ENCODE measurements at places on chromosomes 6 and 20.

DNA sequence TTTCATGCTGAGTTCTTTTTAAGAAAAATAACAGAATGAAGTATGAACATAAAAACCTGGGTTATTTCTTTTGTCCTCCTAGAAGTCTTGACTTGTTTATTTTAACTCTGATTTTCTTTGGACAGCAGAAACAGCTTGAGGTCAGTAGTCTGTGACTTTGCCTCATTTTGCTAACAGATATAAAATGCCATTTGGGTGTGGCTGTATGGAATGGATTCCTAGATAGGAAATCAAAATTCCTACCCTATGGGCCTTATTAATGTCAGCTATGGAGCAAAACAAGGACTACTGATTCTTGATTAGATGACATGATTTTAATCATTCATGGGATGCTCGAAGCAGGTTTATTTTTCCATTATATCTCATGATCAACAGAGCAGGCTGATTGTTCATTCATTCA lies 46.8 kb upstream of the TENT5A start:
- no peak for DNase-seq

DNA sequence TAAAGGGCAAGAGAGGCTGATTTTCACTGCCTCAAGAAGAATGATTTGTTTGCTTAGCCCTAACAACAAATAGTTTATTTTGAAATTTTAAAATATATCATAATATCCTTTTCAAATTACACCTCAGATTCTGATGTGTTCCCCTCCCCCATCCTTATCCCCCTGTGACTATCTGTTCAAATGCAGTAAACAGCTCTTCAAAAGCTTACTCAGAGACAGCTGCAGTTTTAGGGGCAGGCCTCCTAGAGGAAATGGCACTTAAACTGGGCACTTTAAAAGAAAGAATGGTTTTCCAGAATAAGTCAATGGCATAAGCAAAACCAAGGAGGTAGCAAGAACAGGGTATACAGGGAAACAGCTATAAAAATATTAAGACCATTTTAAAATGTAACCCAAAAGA lies 118.6 kb upstream of the UST start:
- no peak for DNase-seq

DNA sequence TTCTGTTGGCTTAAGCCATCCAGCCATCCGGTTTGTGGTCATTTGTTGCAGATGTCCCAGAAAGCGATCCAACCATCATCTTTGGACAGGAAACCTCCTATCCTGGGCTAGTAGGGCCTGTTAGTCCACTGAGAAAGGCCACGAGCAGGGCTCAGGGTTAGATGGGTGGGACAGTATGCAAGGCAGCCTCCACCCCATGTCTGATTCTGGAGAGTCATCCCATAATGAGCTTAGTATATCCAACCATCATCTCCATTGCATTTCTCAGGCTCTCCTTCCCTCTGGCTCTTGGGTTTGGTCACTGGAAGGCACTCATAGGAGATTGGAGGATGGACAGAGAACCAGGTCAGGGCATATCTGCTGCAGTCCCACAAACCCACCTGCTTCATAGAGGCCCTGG lies 117.8 kb downstream of the LRFN2 start:
- DNase-seq = no peak

DNA sequence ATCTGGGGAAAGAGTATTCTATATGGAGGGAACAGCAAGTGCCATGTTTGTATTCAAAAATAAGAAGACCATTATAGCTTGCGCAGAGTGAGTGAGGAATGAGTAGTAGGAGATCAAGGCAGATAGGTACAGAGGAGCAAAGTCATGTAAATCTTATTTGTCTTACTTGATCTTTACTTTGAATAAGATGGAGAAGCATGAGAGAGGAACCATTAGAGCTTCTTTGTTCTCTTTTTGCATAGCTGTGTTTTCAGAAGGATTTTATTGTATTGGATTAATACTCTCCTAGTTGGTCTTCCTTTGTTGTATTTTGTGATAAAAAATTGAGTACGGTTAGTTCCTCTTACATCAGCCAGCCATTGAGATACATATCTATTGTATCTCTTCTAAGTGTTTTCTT lies 88.4 kb downstream of the SCAF8 start:
- DNase-seq = no peak

DNA sequence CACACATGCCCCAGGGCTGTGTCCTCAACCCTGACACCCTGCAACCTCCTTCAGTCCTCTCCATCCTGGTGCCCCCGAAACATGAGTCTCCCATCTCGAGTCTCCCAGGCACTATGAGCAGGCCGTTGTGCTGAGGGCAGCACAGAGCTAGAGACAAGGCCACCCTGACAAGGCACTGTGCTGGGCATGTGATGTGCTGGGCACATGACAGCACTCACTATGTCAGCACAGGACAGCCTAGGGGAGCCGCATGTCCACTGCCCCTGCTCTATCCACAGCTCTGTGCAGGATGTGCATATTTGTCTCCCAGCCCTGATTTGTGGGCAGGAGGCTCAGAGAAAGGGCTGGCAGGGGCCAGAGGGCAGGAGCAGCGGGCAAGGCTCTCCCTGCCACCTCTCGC lies 362.1 kb upstream of the AGPAT4 start:
- no peak for DNase-seq

- no peak for DNase-seq
Measured at GRCh38 chr6:10146715-10147451, 268.0 kb downstream of the TFAP2A start.

DNA sequence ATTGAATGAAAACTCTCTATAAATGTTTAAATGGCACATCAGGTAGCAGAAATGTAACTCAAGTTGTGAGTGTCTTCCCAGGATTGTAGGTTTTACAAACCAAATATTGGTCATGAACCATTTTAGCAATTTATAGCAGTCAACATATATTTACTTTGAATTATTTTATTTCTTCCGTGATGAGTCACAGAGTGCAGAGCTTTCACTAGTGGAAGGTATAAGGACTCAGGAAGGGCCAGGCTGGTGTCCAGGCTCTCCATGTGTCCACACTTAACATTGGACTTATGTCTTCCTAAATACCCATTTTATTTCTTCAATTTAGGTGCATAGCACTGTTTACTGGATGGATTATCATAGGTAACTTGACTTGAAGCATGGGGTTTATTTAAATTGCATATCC lies 120.9 kb downstream of the OLIG3 start:
- DNase-seq = no peak

GRCh38 chr20:5811746-5812145 lies 61.5 kb downstream of the SHLD1 start:
- DNase-seq = no peak

- no peak for DNase-seq
Measured at GRCh38 chr6:6875818-6876470, 231.8 kb upstream of the RREB1 start.

DNA sequence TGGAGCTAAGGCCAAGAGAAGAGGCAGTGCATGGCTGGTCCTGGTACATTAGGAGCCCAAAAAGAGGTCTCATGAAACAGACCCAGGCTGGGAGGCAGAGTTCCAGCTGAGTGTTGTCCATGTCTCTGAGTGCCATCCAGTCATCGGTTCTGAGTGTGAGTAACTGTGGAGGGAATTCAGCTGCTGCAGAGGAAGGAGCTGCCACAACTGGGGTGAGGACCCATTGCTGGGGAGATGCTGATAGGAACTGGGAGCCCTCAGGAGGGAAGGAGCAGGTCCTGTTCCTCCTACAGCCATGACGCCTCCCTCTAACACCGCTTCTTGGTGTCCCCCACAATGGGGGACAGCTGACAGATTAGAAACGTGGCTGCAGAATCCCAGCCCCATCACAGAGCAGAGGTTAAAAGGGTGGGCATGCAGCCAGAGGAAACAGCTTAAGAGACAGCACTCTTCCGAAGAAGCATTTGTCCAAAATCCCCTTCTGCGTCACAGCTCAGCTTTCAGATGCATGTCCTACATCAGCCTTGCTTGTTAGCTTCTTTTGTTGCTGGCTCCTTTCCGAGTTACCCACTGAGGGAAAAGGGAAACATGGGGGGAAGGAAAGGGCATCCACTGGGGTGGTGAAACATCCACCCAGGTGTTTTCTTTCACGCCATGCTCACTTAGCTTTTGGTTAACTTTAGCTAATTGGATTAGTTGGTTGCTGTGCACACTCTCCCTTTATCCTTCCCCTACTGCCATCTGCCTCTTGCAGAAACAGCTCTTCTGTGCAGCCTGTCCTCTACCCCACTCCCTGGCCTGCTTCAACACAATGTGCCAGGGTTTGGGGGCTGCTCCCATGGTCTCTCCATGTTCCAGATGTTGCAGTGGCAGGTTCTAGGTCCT lies 239.2 kb downstream of the SYNDIG1 start:
- no peak for DNase-seq

- DNase-seq = no peak
Measured at GRCh38 chr6:158640519-158640918, 4.0 kb downstream of the DYNLT1 start.

DNA sequence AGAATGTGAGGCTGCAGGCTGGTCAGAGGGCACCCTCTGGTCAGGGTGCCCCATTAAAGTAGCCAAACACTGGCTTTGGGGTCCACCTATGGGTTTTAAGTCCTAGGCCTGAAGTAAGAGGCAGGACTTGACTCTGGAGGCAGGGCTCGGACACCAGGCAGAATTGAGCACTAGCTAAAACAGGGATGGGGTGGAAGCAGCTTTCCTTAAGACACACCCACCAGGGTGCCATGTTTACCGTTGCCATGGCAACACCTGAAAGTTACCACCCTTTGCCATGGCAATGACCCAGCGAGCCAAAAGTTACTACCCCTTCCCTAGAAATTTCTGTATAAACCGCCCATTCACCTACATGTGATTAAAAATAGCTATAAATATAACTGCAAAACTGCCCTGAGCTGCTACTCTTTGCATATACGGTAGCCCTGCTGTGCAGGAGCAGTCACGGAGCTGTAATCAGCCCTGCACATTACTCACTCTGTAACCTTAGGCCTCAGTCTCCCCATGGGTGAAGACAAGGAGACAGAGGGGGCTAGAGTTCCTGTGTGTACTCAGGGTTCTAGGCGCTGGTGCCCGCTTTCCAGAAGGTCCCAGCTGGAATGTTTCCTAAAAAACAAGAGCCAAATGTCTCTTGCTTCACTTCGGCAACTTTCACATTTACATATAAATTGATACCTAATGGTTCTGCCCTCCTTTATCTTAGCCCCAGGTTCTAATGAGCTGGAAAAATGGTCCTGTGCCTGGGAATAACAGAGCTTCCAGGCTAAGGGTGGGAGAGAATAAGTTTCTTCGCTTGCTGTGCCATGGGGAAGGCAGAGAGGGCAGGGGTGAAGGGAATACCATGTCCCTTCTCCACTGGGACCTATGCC lies 27.2 kb upstream of the SRSF6 start:
- no peak for DNase-seq

DNA sequence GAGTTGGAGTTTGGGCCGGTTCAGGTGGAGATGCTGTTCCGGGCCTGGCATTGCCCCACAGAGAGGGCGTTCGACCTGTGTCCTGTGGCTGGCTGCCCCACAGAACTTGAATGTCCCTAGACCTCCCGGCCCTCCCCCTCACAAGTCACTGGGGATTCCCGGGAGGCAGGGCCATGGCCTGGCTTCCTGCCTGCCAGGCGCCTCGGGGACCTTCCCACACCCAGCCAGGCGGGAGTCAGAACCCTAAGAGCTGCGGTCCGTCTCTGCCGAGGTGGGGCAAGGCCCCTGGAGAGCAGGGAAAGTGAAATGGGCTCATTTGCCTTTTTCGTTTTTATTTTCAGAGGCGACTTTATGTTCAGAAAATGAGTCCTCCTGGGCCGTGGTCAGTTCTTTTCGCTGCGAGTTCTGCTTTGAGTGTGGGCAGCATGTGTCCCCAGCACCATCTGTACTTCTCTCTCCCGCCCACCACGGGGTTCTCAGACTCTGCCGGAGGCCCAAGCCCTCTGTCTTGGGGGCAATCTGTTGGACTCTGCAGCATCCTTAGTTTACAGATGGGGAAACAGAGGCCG lies 8.5 kb downstream of the RBM38 start:
- no peak for DNase-seq

DNA sequence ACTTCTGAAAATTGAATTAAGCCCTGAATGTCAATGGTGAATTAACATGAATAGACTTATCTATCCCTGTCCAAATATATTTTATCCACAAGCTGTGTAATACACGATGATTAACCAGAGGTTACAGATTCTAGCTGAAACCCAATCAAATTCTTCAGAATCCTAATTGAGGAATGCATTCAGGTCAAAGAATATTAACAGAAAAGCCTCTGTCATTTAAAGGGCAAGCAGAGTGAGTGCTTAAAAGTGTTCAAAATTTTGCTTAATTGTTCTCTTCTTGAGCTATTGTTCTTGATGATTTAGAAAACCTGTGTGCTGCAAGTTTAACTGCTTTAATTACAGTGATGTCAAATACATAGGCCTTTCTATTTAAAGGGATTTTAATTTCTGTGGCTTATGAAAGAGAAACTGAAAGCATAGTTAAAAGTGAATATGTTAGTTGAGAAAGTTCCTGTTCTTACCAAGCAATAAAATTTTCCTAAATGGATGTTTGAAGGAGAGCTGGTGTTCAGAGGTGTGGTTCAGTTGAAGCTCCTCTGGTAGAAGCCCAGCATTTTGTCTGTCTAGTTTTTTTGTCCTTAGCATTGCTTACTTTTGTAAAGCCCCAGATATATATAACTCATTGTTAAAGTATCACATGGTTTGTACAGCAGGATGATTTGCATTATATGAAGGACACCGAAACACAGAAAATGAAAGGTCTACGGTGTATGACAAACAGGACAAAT lies 466.3 kb upstream of the PLCB4 start:
- DNase-seq = no peak

- DNase-seq = no peak
Measured at GRCh38 chr6:96990989-96991388, 66.5 kb downstream of the KLHL32 start.

DNA sequence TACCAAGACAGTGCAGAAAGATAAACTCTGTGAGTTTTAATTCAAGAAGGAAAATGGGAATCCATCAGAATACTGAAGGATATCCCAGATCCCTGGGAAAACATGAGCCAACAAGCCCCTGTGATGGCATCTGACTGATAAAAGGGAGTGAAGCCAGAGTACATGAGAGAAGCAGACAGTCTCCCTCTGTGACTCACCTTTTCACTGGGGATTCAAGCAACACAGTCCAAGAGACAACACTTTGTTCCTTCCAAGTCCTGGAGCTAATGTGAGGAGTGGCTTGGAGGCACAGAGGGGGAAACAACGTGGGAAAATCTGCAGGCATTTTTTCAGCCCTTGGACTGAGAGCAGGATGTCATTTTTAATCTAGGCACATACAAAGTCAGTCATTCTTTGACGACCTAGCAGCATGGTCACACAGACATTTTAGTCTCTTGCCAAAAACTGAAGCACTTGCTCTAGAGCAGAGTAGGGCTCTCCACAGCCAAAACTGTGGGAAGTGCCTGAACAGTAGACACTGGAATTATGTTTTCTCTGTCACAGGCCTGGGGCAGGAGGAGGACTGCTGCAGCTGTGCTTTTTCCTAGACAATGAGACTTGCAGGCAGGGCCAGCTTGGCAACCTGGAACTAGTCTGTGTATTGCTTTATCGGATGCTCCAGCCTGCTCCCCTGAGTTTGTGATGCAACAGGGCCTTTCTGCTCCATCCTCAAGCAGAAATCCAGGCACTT lies 465.0 kb upstream of the GJE1 start:
- DNase-seq = no peak
